Effector memory CD4-positive, alpha-beta T cell (primary cell): ENCODE measurements at places on chromosomes 16 and 17.

- DNase-seq = peak; percentile 77
These were observed at the start of gene ACAP1 for GRCh38 chr17:7336240-7337175. TSS of gene ACAP1 (plus strand) at chr17:7336529. CDS start at chr17:7336735, 206 bp downstream.

- DNase-seq = no peak
These were observed 2.5 kb downstream of the CD300C start for GRCh38 chr17:74543406-74543805.

DNA sequence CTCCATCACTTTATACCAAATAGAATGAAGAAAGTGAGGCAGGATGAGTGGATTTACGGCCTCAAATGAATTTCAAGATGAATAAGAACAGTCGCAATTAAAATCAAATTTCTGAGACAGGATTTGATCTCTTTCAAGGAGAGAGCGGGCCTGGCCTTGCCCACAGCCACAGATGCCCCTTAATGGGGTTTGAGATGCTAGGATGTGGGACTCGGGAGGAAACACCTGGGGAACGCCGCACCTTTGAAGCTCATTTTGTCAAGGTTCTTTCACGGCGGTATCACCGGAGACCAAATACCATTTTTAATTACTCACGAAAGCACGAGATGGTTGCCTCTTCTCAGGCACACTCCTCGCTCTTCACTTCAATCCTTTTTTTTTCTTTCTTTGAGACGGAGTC, 178.1 kb upstream of the SDK2 start:
- DNase-seq = no peak

DNA sequence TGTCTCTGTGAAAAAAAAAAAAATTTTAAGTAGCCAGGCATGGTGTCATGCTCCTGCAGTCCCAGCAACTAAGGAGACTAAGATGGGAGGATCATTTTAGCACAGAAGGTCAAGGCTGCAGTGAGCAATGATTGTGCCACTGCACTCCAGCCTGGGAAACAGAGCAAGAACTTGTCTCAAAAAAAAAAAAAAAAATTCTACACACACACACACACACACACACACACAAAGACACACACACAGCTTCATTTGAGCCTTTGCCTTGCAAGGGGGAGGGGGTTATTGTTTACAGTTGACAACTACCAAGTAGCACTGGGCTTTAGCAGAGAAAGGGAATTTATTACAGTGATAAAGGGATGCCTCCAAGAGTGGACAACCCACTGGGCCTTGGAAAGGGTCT, 4.9 kb upstream of the POLR3E start:
- no peak for DNase-seq

- no peak for DNase-seq
These were observed 152.1 kb downstream of the PMP22 start for GRCh38 chr17:15112846-15113617.

GRCh38 chr16:4755687-4756086, 11.3 kb downstream of the ZNF500 start:
- DNase-seq = no peak

GRCh38 chr17:79513820-79514535, 96.9 kb downstream of the RBFOX3 start:
- no peak for DNase-seq

DNA sequence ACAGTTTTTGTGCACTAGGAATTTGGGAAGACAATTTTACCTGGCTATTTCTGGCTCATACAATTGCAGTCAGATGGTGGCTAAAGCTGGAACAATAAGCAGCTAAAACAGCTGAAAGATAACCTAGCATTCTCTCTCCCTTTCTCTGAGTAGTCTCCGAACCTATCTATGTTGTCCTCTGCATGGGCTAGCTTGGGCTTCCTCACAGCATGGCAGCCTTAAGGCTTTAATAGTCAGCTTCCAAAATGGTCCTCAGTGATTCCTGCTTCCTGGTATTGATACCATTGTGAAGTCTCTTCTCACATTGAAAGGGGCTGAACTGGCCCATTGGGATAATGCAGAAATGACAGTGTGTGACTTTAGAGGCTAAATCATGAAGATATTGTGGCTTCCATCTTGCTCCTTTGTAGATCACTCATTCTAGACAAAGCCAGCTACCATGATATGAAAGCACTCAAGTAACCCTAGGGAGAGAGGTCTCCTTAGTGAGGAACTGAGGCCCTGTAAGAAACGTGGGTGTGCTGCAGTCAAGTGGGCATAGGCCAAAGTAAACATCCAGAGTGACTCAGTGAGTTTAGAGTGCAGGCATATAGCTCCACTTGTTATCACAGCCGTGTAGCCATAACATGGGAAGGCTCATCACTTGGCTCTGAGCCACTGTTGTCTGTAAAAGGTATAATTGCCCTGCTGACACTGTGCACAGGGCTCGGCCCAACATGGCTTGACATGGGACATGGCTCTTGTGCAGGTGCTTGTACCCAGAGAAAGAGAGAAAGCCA, 5.5 kb upstream of the VKORC1 start:
- DNase-seq = no peak

GRCh38 chr17:83014940-83015910, 64.2 kb upstream of the METRNL start:
- no peak for DNase-seq

GRCh38 chr17:40777971-40778370, 4.4 kb downstream of the KRT27 start:
- no peak for DNase-seq

DNA sequence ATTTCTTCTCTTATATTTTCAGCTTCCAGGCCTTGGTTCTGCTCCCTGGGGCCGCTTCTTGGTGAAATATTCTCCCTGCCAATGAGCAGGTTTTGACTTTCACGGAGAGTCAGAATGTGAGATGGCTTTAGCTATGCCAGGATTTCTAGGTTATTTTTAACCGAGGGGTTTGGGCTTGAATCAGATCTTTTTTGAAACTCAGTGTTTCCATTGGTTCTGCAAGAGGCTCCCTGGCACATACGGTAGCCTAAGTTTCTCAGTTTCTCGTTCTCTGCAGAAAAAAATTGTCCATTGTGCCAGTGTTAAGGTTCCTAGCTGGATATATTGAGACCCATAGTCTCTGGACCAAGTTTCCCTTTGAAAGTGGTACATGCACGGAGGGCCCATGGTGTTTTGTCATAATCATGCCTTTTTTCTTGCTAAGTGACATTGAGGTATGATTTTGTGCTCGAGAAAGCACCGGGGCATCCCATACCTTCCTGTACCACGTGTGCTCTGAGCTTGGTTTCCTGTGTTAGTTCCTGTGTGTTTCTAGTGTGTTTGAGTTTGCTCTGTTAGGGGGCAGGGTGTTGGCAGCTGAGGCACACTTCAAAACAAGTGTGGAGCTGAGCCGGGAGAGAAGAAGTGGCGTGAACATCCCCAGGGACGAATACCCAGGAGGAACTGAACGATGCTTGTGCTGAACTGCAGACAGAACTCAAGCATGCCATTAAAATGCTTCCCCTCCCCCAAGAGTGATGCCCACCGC, 127.2 kb downstream of the HS3ST3B1 start:
- peak; percentile 8 for DNase-seq

DNA sequence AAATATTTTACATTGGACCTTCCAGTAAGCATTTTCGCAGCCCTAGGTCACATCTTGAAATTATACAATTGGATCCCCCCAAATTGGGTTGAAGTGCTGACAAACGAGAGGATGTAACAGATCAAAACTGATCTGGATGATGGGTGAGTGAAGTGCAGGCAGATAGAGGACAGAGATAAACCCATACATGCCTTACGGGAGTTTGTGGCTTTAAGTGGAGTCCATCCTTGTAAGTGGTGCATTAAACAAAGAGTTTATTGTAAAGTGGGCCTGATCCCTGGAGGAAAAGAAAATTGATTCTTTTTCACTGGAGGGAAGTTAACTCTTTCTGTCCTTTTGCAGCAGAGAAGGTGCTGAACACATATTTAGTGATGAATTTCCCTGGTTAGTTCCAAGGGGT, 39.0 kb upstream of the KCNJ2 start:
- DNase-seq = no peak

- DNase-seq = no peak
These were observed 7.0 kb downstream of the IL34 start for GRCh38 chr16:70653406-70653805.

DNA sequence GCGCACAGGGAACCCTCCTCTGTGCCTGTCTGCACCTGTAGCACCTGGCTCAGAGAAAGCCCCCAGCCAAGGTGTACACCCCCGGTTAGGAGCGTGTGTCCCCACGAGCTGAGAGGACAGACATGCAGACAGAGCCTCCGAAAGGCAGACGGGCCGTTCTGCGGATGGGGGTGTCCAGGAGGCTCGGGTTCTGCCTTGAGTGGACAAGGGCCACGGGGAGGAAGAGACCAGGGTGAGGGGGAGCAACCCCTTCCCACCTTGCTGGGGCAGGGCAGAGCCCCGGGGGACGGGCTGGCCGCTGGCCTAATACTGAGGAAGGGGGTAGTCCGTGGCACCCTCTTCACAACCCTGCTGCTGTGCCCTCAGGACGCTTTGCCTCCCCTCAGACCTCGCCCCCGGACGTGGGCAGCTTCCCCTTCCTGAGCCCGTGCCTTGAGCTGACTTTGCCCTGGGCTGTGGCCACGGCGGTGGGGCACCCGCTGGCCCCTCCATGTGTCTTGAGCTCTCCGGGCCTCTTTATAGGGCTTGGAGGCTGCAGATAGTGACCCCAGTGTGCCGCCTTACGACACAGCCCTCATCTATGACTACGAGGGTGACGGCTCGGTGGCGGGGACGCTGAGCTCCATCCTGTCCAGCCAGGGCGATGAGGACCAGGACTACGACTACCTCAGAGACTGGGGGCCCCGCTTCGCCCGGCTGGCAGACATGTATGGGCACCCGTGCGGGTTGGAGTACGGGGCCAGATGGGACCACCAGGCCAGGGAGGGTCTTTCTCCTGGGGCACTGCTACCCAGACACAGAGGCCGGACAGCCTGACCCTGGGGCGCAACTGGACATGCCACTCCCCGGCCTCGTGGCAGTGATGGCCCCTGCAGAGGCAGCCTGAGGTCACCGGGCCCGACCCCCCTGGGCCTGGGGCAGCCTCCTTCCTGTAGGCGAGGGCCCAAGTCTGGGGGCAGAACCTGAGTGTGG, 5.7 kb downstream of the SLC22A31 start:
- DNase-seq = no peak

GRCh38 chr17:17502741-17503565, 6.8 kb upstream of the RASD1 start:
- DNase-seq = no peak

DNA sequence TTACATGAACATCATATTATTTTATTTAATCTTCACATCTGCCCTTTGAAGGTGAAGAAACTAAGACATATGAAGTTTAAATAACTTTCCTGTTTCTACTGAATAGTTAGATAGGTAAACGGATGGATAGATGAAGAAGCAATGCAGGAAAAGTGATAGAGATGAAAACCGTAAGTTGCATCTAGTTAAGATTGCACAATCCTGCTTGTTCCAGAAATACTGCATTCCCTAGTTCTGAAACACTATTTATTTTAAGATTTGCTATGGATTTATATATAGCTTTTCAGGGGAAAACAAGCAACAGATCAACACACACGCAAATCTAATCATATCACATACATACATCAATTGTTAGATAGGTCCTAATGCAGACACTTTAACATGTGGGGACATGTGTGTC, 512.7 kb upstream of the C16orf82 start:
- no peak for DNase-seq

DNA sequence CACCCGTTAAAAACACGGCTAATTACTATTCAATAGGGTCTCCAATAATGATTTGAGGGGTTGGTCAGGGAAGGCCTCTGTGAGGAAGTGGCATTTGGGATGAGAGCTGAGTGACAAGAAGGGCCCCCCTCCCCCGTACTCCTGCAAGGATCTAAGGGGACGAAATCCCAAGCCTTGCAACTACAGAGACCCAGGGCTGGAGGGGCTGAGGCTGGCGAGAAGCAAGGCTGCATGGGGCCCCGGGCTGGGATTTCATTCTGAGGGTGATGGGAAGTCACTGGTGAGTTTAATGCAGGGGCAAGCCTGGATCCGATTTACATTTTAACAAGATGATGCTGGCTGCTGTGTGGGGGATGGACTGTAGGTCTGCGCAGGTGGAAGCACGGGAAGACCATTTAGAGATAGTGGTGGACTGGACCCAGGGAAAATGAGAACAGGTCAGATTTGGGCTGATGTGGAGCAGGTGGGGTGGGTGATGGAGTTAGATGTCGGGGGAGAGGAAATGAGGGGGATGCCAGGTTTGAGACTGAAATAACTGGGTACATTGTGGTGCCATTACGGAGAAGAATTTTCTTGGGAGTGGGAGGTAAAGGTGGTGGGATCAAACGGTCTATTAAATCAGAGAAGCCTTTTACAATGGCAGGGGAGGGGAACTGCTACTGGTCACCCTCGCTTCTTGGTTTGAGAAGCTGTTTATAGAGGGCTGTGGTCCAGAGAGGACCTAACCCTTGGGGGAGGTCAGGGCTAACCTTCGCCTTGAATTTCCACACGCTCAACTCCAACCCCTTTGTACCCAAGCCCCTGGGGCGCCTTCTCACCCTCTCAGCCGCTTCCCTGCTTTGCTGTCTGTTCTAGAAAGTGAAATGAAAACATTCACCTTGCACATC, 932 bp upstream of the MYBBP1A start:
- DNase-seq = no peak

DNA sequence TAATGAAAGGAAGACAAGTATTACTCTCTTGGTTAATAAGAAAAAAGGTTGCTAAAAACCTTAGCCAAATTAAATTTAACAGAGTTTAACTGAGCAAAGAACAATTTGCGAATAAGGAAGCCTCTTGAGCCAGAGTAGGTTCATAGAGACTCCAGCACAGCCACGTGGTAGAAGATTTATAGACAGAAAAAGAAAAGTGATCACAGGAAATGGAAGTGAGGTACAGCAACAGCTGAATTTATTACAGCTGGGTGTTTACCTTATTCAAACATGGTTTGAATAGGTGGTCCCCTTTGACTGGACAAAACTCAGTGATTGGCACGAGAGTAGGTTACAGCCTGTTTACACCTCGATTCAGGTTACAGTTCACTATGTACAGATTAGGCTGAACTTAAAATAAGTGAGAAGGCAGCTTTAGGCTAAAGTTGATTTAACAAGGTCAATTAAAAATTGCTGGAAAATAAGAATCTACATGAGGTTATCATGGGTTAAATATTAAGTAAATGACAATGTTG, 3.3 kb upstream of the CCL15 start:
- DNase-seq = no peak

DNA sequence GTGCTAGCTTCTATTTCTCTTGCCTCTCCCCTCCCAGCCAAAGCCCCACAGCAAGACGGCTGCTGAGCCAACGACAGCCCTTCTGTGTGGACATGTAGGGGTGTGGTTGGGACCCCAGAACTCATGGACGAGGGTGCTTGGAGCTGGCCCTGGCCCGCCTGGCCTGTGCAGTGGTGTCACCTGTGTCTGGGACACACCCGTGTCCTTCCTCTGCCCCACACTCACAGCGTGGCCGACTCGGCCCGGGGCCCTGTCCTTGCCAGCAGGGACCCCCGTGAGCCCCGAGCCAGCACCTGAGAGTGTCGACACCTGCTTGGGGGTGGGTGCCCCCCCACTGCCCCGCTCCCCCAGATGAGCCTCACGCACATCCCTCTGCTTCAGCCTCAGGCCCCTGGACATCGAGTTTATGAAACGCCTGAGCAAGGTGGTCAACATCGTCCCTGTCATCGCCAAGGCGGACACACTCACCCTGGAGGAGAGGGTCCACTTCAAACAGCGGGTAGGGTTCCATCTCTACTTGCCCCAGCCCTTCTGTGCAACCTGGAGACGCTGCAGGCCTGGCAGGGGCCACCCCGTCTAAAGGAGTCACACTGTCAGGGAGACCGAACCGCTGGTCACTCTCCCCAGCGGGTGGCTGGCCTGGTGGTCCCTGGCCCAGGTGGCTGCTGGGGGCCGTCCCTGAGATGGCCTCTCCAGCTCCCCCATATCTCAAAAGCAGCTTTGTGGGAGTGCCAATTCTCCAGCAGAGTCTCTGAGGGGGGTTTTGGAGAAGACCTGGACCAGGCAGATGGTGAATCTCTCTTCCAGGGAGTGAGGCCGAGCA, 349.8 kb downstream of the SEC14L1 start:
- DNase-seq = no peak
